ENCODE measurements at places on chromosomes 11 and 22.

DNA sequence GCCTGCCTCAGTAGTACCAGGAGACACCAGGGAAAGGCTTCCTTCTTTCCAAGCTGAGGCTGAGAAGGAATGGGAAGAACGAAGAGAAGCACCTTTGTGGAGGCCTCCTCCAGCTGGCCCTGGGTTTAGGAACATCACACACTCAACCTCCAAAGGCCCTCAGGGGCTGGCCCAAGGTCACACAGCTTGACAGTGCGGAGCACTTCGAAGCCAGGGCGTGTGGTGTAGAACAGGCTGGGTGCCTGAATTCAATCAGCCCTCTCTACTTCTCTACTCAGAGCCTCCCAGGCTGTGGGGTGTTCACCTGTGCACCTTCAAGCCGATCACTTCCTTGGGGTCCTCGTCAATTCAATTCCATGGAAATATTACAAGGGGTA, 727 bp upstream of the CSDC2 start:
- DNase-seq = no peak

DNA sequence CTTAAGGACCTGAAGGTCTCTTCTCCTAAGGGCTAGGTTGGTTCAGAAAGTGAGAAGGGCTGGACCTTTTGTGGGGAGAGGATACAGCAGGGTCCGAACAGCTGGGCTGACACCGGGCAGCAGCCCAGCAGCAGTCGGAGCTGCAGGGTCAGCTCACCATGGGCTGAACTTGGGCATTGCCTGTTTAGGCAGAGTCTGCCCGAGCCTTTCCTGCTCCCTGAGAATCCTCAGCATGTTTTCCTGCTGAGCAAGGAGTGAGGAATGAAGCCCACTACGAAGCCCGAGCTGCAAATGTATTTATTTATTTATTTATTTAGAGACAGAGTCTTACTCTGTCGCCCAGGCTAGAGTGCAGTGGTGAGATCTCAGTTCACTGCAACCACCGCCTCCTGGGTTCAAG, 83.9 kb downstream of the PTPRJ start:
- no peak for DNase-seq

DNA sequence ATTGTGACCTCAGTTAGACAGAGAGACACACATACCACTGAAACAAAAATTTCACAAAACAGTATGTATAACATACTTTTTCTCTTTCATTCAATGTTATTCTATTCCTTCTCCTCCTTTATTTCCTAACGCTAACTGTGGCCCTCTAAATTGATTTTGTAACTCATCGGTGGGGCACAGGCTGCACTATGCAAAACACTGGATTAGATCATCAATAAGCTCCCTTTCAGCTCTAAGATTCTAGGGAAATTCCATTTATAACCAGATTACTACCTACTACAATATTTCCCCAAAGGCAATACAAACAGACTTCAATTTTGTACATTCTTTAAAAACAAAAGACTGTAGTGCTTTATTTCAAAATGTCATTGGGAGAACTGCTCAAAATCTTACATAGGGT, 6.1 kb downstream of the FJX1 start:
- DNase-seq = no peak

- DNase-seq = no peak
Measured at GRCh38 chr22:36480941-36481392, 473 bp downstream of the TXN2 start.

DNA sequence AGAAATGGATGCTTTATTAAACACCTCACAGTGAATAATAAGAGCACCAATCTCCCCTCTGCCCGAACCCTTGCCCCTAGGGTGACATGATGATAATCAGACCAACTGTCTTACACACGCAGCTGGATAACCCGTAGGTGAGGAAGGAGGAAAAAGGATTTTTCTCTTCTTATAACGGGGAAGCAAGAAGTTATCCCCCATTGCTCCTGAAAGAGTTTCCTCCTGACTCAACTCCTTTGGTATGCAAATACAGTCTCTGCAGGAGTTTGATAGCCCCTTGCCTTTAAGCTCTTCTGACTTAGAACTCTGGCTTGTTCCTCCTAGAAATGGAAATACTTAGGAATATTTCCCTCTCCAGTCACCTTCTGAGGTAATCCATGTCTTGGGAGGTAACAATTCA, 455.8 kb downstream of the TMEM135 start:
- no peak for DNase-seq

- no peak for DNase-seq
Measured at GRCh38 chr11:63811522-63811921, 1.7 kb upstream of the SPINDOC start.

- no peak for DNase-seq
Measured at GRCh38 chr11:44229624-44230023, 80.3 kb downstream of the ALX4 start.

DNA sequence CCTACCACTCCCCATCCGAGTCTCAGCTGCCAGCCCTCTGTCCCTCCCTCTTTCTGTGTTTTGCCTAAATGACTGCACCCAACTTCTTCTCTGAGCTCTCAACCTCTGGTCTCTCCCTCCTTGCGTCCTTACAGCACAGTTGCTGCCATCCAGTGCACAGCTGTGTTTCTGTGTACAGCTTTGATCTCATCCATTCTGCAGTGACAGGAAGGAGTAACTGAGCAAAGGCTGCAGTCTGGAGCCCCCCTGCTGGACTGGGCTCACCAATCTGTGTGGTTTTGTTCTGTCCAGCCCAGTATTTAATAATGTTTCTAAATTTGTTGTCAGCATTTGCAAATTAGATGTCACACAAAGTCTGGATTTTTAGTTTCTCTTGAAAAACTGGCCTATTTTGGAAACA, 43.8 kb downstream of the PRR5L start:
- no peak for DNase-seq

GRCh38 chr22:23155143-23155542, 9.9 kb downstream of the RAB36 start:
- no peak for DNase-seq

DNA sequence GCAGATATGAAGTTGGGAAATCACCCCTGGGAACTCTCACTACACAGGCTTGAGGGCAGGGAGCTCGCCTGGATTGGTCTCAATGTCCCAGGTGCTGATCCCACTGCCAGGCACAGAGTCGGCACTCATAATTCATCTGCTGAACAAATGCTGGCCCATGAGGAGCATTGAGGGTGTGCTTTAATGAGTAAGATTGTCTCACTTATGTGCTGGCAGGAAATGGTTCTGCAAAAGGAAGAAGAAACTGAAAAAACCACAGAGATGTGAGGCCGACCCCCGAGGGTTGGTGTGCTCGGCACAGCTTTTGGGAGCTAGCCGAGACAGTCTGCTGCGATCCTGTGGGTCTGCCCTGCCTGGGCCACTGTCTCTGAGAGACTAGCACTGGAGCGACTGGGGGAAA, 9.4 kb downstream of the PLAAT2 start:
- no peak for DNase-seq

- DNase-seq = no peak
Measured at GRCh38 chr11:48080301-48080861, 100.0 kb downstream of the PTPRJ start.

DNA sequence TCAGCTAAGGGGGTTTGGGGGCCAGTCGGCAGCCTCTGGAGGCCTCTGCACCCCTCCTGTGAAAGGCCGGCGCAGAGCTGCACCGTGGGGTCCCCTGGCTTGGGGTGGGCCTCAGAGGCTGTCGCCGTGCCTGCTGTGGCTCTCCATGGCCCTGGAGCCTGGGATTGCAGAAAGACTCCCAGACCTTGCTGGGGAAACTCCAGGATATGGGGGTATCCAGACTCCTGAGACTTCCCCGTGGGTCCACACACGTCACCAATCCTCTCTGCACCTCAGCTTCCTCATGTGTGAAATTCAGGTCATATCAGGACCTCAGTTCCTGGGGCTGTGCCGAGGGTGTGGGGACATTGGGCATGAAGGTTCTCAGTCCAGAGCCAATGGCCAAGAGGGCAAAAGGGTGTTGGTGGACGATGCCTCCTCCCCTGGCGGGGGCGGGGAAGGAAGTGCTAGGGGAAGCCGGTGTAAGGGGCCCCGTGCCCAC, 97.1 kb downstream of the KCNQ1 start:
- DNase-seq = no peak

DNA sequence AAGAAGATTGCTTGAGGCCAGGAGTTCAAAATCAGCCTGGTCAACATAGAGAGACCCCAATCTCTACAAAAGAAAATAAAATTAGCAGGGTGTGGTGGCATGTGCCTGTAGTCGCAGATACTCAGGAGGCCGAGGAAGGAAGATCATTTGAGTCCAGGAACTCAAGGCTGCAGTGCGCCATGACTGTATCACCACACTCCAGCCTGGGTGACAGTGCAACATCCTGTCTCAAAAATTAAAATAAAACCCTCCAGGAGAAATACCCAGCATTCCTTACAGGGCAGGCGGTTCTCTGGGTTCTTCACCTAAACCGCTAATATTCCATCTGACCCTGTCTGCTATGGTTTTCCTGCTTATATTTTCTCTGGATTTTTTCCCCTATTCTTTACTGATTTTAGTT, 13.5 kb downstream of the TCF20 start:
- DNase-seq = no peak

DNA sequence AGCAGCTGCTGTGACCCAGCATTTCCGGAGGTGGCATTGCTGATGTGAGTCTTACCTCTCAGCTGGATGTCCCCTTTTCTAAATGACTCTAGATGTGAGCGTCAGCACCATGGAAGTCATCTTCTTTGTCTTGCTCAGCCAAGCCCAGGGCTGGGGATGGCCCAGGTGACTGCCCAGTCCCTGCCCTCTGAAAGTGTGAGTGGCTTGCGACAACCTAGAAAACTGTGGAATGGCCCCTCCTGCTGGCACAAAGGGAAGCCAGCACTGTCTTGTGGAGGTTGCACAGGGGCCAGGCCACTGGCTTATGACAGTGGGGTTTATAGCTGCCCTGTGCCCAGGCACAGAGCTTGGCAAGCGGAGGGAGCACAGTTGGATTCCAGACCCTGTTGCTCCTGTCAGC, 6.2 kb downstream of the TUB start:
- DNase-seq = no peak

GRCh38 chr22:24208012-24208749, 26.9 kb downstream of the SUSD2 start:
- DNase-seq = no peak

GRCh38 chr11:111422494-111423249, 43.6 kb upstream of the POU2AF1 start:
- peak; percentile 83 for DNase-seq

- no peak for DNase-seq
Measured at GRCh38 chr22:39905687-39906086, 4.8 kb downstream of the GRAP2 start.

- peak; percentile 55 for DNase-seq
Measured at GRCh38 chr11:82701847-82702520, 31.7 kb downstream of the FAM181B start.

DNA sequence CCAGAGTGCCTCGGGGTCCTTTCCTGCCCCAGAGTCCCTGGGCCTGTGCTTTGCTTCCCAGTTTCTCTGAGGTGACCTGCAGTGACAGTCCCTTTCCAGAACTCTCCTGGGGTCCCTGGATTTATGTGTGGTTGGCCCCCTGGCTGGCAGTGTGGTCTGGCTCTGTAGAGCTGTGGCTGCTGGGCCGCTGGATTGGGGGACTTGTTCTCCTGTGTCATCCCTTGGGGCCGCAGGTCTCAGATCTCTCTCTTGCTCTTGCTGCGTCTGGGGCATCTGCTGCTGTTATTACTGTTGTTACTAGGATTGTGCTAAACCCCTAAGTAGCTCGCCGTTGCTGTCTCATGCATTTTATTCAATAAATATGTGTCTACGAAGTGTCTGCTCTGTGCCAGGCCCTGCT, 31.9 kb downstream of the FAM83F start:
- DNase-seq = no peak

DNA sequence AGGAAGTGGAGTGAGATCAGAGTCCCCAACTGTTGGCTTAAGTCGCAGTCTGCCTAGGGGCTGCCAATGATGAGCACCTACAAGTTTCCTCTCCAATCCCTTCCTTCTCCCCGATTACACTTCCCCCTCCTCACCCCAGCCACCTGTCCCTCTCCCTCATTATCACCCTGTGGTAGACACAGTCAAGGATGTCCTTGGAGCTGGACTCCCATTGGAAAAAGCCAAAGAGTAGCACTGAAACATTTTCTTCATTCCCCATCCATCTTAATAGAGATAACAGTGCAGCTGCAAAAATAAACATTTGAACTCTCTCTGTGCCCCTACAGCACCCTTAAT, 146.2 kb downstream of the DBX1 start:
- no peak for DNase-seq

DNA sequence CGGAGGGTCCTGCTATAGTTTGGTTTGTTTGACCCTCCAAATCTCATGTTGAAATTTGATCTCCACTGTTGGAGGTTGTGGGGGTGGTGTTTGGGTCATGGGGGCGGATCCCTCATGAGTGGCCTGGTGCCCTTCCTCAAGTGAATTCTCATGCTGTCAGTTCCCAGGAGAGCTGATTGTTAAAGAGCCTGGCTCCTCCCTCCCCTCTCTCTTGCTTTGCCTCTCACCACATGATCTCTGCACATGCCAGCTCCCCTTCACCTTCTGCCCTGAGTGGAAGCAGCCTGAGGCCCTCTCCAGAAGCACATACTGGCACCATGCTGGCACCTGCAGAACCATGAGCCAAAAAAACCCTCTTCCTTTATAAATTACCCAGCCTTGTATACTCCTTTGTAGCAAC, 7.1 kb downstream of the TSPAN18 start:
- no peak for DNase-seq

DNA sequence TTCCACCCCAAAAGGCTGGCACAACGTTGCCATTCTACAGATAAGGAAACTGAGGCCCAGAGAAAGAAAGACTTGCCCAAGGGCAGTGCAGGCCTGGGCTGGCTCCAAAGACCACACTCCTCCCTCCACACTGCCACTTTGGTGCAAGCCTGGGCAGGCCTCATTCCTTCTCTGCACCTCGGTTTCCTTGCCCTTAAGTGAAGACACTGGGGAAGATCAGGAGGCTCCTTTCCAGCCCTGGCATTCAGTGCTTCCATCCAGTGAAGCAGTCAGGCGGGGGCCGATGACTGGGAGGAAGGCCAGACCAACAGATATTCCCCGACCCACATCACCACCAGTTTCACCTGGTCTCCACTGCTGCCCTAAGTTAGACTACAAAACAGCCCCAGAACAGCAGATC, 18.3 kb upstream of the TCF20 start:
- no peak for DNase-seq

All from COR-L47 (cell line).